ENCODE measurements at places on chromosomes 16 and 17.

DNA sequence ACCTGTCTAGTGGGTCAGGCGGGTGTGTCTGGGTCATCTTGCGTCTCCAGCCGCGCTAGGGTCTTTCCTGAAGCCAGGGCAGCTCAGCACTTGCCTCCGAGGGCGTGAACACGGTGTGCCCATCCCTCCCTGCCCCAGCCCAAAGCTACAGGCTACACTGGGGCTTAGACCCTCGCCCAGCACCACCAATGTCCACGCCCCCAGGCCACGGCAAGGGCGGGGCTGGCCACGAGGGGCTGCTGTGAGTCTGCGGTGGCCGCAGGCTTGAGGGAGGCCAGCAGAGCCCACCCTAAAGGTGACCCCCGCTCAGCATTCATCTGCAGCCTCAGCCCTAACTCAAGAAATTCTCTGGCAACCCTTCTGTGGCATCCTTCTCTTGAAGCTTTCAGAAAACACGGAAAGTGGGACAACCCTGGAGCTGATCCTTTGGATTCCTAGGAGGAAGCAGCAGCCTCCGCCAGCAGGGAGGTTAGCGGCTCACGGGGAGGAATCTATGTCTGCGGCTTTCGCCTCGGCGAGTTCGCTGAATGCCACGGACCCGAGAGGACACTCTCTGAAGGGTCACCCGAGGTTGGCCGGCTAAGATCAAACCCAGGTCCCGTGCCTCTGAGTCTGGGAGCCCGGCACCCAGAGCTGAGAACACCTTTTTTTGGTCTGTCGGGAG is 41.7 kb downstream of the TIMM22 start:
- DNase-seq: no peak

DNA sequence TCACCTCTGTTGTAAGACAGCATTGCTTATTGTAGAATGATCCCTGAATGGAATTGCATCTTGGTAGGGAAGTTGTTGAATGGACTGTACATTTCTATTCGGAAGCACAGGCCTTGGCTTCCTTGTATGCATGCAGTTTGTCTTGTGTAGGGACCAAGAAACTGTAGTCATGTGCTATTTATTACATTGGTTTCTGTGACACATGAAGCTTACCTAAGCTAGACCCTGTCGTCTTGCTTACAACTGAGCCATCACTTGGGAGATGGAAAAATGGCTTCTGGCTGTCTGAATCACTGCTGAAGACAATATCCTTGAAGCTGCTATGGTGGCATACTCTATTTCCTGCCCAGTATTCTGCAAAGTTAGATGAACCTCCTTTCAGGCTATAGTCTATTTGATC is 29.1 kb downstream of the PPM1D start:
- no peak for DNase-seq

DNA sequence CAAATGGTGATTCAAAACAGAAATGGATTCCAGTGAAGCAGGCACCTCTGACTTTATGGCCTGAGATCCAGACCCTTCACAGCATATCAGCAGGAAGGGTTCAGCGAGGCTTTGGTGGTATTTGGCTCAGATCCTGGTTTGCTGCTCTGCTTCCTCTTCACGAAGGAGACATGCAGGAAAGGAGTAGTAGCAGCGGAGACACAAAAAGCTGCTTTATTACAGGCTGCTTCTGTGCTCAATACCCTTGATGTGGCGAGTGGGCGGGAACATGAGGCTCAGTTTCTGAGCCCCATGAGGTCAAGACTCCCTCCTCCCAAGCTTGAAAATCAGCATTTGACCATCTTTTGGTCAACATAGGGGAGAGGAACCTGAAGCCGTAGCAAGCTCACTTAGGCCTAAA is 213.3 kb upstream of the AXIN2 start:
- no peak for DNase-seq

- DNase-seq: no peak
Measured at GRCh38 chr17:17852930-17853329, 16.1 kb upstream of the SREBF1 start.

- DNase-seq: no peak
Measured at GRCh38 chr17:48601207-48601538, 3.6 kb downstream of the HOXB6 start.
